ENCODE measurements at places on chromosomes 11 and 22. TPM values are rescaled to one million over a fixed set of nuclear protein-coding genes. Genes with fewer than 3 reads are reported as not detected.

DNA sequence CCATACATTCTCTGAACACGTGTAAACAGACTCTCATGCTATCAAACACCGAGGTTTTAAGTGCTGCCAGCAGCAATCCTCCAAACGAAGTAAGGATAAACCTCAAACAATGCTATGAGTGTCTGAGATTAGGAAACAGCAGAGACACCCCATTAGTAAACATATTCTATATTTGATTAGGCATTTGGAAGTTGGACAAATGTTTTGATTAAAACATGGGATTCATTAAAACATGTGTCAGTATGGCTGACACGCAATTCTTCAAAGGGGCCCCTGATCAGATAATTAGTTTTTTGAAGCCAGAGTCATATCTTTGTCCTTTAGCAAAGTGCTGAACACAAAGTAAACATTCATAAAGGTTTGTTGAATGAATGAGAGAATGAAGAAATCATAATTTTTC, 33.2 kb upstream of the BLID start:
- no peak for DNase-seq

DNA sequence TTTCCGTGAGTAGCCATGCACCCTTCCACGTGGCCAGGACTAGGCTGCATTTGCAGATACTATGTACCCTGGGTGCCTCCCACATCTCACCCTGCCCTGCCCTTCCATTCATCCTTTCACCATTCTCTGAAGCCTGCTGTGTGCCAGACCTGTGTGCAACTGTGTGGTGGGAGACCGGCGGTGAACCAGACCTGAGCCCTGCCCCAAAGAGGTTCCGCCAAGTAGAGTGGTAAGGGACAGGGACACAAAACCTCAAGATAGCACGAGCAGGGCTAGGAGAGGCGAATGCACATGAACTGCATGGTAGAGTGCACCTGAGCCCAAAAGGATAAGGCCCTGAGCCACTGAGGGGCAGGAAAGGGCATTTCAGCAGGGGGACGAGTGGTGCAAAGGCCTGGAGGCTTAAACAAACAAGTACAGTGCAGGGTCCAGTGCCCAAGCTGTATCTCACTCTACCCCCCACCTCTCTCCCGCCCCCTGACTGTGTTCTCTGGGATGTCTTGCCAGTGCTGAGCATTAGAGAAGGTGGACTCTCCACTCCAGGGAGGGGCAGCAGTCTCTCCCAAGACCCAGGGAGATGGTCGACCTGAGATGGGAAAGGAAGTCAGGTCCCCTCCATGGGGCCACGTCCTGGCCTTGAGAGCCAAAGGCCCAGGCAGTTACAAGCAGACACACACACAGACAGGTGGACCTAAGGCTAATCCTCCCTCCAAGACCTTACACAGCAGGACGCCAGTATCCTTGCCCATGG, 14.1 kb upstream of the ARAP1 start:
- no peak for DNase-seq

GRCh38 chr22:19275919-19276600, 15.5 kb downstream of the CLTCL1 start:
- no peak for DNase-seq

GRCh38 chr22:45006111-45006963, 3.5 kb downstream of the PHF21B start:
- no peak for DNase-seq

- DNase-seq, result no peak
Measured at GRCh38 chr11:126956635-126957034, 43.9 kb downstream of the KIRREL3 start.

DNA sequence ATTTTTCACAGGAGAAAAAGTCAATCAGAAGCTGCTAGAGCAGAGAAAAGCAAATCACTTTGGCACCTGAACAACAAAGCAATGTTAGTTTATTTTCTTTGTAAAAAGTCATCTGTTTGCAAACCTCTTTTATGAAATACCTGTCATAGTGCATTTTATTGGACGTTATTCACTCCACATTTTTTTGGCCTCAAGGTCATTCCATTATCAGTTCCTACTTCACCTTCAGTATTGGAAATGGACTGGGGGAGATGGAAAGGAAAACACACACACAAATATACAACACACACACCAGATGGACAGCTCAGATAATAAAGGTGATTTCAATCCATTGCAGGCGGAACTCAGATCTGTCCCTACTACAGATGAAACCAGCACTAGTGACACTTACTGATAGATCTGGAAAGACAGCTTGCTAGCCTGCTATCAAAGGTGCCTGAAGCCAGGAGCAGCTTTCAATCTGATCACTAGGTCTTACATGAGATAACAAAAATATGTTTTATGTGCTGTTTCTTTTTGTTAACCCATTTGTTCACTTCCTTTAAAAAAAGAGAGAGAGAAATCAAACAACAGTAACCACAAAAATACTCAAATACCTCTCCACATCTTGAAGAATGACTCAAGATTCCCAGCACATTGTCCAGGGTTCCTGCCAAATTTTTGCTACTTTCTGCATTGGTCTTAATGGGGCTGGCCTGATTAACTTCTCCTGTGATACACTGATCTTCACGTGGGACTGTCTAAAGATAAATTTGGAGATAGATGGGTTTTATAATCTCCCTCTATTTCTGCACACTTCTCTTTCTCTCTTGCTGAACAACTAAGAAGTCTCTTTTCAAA, 844.3 kb upstream of the TENM4 start:
- DNase-seq, result no peak

DNA sequence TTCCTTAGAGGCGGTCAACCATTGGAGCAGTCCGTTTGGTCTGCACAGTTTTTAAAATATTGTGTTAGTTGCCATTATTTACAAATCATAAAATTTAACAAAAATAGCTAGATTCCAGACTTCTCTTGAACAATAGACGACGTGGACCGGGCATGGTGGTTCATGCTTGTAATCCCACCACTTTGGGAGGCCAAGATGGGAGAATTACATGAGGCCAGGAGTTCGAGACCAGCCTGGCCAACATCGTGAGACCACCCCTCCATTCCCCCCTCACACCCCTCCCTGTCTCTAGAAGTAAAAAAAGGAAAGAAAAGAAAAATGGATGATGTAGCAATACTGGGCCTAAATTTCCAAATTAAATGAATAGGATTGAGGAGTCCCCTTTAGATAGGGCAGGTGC, 965 bp downstream of the SLC37A2 start:
- no peak for DNase-seq

- no peak for DNase-seq
Measured at GRCh38 chr11:7892059-7892699, 38.9 kb downstream of the OR10A6 start.

- DNase-seq, result no peak
Measured at GRCh38 chr11:61609000-61609979, 28.4 kb upstream of the SYT7 start.

OR52I1 gene
- total RNA-seq, result not detected

NTM gene
- 3.6 TPM for total RNA-seq

IGF2 gene
- total RNA-seq, result 2.1 TPM

CRYBB1 gene
- 9.5 TPM for total RNA-seq
